ENCODE measurements at places on chromosomes 3 and 15.

DNA sequence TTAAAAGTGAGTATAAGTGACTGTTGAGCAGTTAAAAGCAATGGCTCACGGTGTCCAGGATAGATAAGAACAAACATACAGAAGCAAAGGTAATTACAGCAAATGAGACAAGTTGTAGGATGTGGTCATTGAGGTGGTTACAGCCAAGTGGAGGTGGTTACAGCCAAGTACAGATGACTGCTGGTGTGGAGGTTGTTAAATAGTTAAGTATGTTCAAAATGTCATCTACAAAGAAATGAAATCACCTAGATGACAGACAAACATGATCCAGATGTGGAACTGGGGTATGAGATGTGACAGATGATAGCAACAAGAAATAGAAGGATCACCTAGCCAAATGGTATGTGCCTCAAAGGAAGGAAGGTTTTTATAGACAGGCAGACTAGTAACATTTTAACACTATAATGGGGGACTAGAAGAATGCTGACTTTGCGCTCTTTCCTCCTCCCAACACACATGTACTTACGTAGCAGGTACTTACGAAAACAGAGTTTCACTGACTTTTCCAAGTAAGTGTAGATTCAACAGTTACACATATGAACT is 6.8 kb upstream of the ANKRD28 start:
- no peak for DNase-seq

- DNase-seq, result no peak
These were observed 74.9 kb downstream of the IGF1R start for GRCh38 chr15:98723195-98723594.

DNA sequence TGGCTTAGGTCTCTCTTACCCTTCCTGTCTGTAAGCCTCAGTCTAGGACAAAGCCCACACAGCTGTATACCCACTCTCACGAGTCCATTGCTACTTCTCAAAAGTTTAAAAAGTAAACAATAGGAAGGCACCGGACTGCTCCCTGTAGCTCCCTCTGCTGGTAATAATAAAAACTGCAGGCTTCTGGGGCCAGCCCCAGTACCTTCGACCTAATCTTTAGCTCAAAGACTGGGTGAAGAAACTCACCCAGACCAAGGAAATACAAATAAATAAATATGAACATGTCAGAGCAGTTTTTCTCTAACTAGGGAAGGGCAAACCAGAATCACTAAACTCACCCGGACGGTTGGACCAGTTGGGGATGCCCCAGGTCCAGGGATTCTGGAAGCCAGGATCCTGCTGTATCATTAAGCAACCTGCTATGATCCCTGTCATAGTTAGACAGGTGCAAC is 5.0 kb downstream of the FAM219B start:
- peak; percentile 11 for DNase-seq

GRCh38 chr15:77710637-77711036 is 77.9 kb upstream of the LINGO1 start:
- DNase-seq, result no peak

DNA sequence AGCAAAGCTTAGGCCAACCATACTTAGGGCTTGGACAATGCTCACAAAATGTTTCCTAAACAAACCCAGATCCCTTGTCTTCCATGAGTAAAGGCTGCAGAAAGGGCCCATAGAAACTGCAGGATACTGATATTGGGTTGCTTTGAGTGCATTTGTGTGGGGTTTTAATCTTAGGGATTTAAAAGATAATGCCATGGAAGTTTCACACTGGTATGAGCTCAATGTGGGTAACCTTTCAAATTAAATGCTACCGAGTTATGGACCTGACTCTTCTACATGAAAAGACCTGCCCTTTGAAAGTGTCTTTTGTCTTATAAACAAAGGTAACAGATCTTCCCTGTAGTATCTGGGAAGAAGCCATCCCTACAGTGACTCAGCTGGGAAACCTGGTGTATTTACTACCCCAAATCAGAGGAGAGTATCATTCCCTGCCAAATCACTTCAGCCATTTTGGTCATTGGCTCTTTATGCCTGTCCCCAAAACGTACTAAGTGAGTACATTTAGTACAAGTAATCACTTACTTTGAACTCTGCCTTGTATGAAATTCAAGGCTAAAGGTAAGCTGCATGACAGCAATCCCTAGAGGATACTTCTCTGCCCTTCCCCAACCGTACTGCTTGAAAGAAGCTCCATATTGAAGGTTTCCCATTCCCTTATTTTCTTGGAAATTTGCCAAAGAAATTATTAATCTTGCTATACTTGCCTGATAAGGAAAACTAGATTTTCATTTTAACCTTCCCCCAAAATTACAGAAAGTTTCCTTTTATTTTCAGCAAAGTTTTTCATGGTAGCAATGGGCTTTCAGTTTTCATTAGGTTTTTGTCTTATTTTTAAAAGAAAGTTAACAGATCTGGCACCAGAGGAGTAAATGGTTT is 7.2 kb downstream of the TM4SF1 start:
- DNase-seq, result no peak

- DNase-seq, result no peak
These were observed 63.2 kb downstream of the ASTE1 start for GRCh38 chr3:130963444-130963843.

DNA sequence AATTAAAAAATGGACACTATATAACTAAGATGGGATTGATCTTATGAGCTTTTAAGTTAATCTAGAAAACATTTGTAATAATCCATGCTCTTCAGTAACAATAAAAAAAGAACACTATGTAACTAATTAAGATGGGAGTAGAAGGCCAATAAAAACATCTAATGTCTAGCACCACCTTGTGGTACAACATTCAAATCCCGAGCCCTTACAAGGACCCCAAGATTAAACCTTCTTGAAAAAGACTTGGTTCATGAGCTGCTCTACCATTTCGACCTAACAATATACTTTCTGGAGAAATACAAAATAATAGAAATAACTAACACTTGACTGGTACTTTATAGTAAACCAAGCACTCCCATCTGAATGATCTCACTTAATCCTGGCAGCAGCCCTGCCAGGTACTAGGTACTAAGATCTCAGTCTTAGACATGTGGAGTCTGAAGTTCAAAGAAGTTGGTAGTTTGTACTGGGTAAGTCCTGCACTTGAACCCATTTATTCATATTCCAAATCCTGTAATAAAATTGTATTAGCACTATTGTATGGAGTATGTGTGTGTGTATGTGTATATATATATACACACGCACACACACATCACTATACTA is 21.8 kb downstream of the METTL6 start:
- no peak for DNase-seq

DNA sequence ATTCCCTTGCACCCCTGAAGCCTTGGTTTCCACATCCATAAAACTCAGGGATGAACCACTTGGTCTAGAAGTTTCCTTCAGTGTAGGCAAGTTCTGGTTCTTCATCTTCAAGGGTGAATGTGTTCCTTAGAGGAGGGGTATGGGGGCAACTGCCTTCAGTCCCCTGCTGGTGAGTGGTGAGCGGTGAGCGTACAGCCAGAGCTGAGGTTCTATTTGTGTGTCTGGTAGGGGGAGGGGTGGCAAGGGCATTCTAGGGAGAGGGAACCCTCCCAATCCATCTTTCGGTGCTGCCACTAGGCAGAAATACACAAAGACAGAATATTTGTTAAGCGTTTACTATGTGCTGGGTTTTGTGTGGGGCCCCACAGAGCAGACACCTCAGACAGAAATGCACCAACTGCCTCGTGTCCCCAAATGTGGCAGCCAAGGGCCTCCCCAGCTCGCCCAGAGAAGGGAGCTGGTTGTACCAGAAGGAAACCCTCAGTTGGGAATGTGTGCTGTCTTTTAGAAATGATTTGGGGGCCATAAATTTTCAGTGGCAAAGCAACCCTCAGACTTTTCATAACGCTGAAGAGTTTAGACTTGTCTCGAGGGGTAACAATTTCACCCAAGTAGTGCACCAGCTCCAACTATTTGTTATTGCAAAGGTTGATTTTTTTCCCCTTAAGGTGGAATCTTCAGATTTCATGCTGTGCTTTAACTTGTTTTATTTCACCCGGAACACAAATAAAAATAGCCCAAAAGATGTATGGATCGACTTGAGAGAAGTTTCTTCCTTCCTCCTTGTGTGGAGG is 137.6 kb downstream of the FBLN2 start:
- DNase-seq, result no peak

DNA sequence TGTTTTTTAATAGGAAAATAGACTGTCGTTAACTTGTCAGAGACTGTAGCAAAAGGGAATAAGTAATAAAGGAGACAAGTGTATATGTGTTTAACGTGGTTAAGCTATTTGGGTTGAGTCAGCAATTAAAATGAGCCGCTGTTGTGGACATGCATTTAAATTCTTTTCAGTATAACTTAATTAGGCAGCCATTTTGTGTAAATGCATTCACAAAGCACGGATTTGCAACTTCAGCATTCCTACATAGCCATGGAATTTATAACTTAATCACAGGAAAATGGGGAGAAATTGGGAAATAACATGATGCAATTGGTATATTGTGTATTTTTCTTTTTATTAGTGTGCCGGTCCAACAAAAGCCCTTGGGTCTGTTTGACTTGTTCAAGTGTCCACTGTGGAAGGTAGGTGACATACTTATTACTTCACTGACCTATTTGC is 27.9 kb downstream of the USP3 start:
- no peak for DNase-seq

DNA sequence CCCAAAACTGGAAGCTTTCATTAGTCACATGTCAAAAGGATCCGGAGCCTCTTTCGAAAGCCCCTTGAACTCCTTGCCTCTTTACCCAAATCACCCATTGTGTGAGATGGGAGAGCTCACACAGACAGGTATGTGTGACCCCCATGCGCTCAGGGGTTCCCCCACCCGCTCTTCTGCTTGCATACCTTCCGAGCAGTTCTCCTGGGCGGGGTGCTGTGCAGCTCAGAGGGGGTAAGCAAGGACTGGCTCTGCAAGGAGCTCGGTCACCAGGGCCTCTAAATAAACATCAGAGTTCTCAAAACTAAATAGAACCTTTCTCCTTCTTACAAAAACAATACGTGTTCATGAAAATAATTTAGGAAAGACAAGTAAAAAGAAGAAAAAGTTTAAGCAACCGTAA is 55.7 kb downstream of the PXYLP1 start:
- DNase-seq, result no peak

DNA sequence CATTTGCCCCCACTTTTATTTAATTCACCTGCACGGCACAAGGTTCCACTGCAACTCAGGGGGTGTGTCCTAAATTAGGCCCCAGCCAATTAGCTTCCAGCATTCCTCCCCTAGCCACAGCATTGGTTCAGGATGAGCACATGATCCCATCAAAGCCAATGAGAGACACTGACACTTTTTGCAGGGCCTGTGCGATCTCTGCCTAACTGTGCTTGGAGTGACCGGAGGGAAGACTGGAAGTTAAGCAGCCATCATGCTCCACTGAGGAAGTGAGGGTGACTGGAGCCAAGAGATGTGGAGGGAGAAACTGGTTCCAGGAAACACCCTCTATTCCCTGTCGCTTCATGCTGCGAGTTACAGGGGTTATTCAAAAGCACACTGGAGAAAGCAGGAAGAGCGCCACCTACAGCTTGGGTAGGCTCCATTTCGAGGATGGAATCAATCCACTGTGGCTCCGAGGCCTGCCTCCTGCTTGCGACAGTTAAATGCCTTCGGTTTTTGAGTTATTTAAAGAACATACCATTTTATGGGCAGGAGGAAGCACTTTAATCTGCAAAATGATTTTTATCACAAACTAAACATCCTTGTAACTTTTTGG is 122.2 kb upstream of the WNT5A start:
- DNase-seq, result no peak

- no peak for DNase-seq
These were observed 28.5 kb downstream of the PLCL2 start for GRCh38 chr3:16913264-16913580.

- no peak for DNase-seq
These were observed 43.9 kb downstream of the THBS1 start for GRCh38 chr15:39624806-39625205.

All from NCI-H187 (cell line).